ENCODE measurements at places on chromosomes 12 and 14.

DNA sequence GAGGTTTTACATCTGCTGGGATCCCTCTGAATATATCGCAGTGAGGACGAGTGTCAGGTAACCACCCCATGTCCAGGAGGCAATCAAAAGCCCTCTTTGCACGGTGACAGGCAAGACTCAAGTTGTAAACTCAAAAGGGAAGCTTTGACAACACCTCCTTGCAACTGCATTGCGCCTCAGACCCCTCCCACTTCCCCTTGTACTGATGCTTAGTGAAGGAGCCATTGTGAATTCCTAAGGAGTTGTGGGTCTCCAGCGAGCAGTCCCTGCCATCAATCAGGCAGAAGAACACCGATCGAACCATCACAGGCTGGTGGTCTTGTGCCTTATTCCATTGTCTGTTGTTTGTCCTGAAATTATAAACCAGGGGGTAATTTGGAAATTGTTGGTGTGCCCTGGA is 112.6 kb downstream of the CCDC60 start:
- no peak for DNase-seq

DNA sequence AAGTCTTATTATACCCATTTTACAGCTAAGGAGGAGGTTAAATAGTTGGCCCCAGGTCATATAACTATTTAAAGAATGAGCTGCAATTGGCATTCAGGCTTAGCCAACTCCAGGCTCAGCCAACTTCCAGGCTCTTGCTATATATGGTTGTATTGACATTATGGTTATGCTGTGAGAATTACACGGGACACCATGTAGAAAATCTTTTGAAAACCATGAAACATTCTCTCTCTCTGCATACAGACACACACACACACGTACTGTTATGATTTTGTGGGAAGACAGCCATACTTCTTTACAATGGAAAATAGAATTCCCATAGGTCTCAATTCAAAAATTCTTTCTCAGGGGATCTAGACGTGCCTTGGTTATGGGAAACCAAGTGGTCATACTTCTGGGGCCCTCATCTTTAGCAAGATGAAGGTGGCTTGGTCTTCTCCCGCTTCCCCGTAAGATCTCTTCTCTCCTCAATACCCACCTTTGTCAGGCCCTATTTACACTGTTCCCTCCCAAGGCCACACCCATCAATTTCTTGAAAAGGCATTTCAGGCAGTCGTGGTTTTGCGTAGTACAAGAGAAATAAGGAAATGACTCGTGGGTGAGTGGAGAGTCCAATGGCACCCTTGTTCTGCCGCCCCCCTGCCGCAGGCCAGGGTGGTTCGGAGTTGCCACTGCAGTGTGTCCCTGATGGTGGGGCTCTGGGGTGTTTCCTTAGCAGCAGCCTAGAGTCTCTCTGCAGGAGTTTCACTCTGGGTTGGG is 10.0 kb upstream of the GPRC5A start:
- no peak for DNase-seq

- peak; percentile 72 for DNase-seq
These were observed 323 bp downstream of the VTI1B start for GRCh38 chr14:67674139-67674479.

- DNase-seq = peak; percentile 46
These were observed 132.4 kb downstream of the GCH1 start for GRCh38 chr14:54769951-54770863.

GRCh38 chr14:103488960-103489359 is 33.7 kb downstream of the CKB start:
- no peak for DNase-seq

DNA sequence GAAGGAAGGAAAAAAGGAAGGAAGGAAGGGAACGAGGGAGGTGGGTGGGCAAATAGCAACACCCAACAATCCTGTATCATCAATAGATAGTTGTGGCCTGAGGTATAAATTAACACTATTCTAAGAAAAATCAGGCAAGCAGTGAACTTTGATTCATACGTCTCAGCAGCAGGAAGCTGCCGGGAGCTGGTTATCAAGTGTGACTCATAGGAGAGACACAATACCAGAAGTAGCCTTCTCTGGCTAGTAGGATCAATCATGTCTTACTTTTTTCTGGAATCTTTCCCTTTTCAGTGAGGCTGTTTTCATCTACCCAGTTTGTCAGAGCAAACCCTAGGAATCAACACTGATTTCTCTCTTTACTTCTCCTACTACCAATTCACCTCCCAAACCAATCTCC is 780.5 kb downstream of the NRXN3 start:
- no peak for DNase-seq

GRCh38 chr14:50524060-50524459 is 8.3 kb downstream of the MAP4K5 start:
- DNase-seq = no peak

DNA sequence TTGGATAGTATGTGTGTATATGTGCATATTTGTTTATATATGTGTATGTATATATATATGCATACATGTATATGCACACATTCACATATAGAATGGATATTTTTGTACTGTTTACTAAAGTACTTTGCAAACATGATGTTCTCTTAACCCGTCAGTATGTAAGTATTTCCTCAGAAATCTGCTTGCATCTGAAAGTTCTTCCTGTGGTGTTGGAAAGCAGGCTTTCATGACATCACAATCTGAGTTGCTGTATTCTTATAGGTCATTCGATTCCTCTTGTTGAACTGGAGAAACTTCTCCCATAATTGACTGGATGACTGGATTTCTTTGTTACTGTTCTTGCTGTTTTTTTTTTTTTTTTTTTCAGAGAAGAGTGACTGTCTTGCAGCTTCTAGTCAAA is 29.1 kb downstream of the GABARAPL1 start:
- DNase-seq = no peak

DNA sequence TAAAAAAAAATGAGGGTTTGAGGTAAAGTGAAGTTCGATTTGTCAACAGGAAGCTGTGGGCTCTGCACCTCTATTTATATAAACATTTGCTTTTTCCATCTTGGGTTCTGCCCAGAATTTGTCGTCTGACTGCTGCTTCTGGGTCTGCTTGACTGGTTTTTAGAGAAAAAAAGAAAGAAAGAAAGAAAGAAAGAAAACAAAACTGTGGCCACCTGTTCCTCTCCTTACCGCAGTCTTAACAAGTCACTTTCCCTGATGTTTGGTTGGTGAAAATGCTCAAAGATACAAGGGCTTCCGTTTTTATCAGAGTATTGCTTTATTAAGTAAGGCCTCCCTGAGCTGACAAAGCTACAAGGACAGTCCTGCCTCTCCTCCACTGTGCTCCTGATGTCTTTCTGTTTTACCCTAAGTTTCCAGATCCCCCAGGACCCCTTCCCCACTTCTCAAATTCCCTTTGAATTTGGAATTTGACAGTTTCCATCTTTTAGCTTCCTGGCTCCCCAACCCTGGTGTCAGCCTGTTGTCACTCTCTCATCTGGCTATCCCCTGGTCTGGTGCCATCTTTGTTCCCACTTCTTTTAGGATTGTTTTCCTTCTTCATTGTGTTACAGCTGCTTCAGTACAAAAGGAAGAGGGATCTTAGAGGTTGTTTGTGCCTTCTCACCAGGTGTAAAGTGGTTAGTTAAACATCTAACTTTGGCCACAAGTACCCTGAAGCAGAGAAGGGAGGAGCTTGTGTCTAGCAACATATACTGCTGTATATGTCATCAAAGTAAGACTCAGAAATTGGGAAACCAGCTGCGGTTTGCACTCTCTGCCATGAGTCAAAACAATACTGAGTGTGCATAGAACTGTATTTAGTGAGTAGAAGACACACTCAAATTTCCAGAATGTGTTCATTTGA is 18.0 kb downstream of the MFAP5 start:
- DNase-seq = no peak

GRCh38 chr12:1947081-1947480 is 28.6 kb upstream of the CACNA2D4 start:
- DNase-seq = no peak

DNA sequence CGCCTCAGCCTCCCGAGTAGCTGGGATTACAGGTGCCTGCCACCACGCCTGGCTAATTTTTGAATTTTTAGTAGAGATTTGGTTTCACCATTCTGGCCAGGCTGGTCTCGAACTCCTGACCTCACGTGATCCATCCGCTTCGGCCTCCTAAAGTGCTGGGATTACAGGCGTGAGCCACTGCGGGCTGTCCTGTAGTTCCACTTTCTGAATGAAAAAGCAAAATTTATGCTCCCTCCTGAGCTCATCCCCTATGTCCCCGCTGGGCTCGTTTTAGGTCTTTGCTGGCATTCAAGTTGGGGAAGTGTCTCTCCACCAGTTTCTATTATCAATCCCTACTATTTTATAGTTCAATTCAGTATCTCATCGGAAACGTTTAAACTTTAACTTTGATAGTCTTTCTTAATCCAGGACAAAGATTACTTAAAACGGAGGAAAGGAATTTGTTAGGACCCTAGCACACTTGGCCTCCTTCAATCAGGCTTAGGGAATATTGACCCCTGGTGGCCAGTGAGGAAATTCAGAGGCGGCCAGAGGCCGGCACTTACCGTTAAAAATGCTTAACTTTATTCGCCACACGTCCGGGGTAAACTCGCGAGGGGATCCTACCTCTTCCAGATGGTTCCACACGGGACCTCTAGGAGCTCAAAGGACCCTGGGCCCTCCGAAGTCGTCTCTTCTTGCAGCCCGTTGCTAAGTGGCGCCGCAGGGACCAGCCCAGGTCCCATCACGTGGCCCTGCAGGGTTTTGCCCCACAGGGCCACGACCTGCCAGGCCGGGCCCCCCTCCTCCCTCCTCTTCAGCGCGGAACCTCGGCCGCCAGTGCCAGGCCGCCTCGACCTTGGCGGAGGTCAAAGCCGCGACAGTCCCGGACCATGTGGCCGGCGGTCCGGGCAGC is 11.4 kb upstream of the DNAL1 start:
- DNase-seq = peak; percentile 39

- DNase-seq = no peak
These were observed 111.2 kb downstream of the KIF21A start for GRCh38 chr12:39331539-39332261.

DNA sequence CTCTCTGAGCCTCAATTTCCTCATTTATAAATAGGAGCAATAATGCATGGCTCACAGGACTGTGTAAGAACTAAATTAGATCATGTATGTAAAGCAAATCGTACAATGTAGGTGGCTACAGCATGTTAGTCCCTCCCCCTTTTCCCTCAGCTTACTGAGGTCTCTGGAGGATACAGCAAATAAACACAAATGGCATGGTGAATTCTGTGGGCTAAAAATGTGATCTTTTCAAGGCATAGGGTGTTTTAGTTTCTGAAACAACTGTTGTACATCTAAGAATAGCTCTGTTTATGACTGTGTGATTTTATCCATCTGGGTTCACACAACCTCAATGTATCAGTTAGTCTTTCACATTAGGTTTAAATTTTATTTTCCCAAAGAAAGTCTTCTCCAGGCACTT is 121.2 kb upstream of the PLEKHG7 start:
- DNase-seq = no peak

DNA sequence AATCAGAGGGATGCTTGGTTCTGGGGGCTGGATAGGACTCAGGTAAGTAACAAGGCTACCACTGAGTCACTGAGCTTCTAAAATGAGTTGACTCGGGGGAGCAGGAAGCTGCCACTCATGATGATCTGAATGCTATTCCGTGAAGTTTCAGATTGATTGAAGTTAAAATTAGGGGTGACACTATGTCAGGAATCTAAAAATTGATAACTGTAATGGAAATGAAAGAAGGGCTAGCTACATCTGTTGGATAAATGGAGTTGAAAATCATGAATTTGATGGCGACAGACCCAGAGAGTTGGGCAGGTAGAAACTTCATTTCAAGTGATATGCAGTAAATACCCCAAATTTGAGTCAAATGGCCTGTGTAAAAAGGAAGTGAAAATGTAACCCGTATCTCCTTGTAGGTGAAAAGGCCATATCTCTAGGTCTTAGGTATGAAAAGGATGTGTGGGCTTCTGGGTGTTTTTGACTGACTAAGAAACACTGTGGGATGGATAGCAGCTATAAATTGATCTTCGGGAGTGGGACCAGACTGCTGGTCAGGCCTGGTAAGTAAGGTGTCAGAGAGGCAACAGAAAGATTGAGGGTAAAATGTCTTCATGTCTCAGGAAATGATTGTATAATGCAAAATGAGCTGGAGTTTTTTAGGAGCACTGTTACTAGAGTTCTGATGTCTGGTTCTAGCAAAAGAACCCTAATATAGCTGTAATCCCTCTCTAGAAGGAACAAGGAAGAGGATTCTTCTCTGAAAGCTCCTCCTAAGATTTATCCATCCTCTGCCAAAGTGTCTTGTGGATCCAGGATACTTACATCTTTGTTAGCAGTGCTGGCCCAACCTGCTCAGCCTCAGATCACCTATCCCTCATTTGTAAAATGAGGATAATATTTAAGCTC is 57.3 kb downstream of the DAD1 start:
- no peak for DNase-seq

DNA sequence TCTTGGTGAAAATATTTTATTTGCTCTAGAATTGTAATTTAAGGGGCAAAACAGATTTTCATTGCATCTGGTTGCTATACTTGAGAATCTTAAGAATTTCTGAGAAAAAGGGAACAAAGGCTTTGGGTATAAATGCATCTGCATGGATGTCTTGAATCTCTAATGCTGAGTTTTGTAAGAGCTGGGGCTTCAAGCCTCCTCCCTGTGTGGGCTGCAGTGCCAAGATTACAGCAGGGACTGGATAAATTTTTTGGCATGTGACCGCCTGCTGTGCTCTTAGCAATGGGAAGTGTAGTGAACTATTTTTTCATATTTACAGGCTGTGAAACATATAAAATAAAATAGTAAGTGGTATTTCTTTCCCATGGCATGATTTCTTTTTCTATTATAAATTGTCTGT is 70.0 kb downstream of the SLC38A6 start:
- no peak for DNase-seq

- peak; percentile 47 for DNase-seq
These were observed 61.5 kb downstream of the LGMN start for GRCh38 chr14:92686900-92687427.

GRCh38 chr12:95820096-95820703 is 29.6 kb upstream of the NTN4 start:
- no peak for DNase-seq

DNA sequence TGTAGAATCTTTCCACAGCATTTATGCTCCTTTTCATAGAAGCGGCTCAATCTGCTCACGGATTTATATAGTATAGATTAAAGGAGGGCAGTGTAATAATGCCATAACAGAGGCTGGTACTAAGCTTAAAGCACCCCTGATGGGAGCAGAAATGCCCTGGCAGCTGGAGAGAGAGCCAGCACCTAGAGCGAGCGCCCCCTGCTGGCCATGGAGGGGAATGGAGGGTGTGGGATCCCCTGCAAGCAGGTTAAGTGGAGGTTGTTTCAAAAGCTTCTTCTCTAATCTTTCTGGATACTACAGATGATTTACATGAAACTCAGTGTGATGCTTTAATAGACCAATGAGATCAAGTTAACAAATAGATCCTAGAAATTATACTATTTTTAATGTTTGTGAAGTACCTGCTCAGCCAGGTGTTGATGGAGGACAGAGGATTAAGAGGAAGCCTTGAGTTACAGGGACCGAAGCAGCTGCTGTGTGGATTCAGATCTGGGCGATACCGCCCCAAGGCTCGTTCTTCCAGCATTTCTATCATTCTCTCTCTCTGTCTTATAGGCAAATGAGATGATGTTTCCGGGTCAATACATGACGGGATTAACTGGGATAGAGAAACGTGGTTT is 1519.3 kb upstream of the TMEM132C start:
- DNase-seq = no peak

DNA sequence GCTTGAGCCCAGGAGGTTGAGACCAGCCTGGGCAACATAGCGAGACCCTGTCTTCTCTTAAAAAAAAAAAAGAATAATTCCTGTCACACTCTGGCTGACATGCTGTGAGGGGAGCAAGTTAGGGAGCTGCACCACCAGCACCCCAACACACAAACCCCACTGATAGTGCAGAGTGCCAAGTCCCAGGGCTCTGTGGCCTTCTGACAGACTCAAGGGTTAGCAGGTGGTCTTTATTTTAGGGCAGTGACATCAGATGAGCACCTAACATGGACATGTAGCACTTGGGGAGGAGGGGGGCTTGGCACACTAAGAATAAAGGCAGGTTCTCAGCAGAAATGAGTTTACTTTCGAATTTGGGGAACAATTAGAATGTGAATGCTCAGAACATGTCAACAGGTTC is 6.8 kb downstream of the USP5 start:
- no peak for DNase-seq
